Ureter (tissue), 1 donor: ENCODE measurements at places on chromosomes 2 and 18.
A peak's percentile ranks its signal among the peaks of the same experiment; 100 is the strongest.

- no peak for DNase-seq
These were observed 101.7 kb upstream of the ZNF521 start for GRCh38 chr18:25453556-25454269.

DNA sequence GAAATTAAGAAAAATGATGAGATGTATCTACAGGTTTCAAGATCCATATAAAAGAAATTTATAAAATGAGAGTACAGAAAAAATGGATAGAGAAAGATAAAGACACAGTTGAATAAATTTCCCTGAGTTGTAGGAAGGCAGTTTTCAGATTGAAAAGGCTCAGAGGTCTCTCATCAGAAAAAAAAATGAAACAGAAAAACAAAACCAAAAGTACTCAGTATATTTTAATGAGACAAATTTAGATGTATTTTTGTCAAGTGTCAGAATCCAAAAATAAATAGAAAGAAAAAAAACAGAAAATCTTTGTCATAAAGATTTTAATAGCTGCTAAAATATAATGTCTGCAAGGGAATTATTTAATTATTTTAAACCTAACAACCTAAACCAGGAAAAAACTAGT lies 520.5 kb downstream of the KCNJ3 start:
- no peak for DNase-seq

GRCh38 chr2:230783101-230783500 lies 70.5 kb downstream of the CAB39 start:
- DNase-seq, result no peak

GRCh38 chr2:217943446-217944321 lies 59.1 kb downstream of the TNS1 start:
- DNase-seq, result peak; percentile 87

- no peak for DNase-seq
These were observed 218.6 kb downstream of the DYM start for GRCh38 chr18:49241852-49242251.

DNA sequence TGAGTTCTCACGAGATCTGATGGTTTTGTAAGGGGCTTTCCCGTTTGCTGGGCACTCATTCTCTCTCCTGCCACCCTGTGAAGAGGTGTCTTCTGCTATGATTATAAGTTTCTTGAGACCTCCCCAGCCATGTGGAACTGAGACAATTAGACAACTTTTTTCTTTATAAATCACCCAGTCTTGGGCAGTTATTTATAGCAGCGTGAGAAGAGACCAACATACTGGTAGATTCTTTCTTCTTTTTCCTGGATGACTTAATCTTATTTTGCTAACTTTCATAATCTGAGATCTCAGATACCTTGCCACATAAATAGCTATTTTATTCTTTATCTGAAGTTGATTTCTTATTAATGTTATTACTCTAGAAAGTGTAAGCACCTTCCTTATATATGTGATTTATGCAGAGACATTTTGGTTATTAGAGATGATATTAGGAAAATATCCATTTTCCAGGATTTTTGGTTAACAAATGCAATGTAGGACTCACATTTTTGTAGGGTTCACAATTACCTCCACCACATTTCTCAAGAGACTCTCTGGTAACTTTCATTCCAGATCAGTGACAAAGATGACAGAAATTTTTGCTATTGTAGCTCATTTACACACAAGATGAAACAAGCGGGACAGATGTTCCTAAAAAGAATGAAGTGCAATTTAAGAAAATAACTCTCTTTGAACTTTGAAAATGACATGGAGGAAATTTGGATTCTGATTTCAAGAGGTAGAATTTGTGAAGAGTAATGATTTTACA lies 97.9 kb upstream of the RND3 start:
- no peak for DNase-seq

GRCh38 chr18:24014062-24014985 lies at the start of gene TTC39C:
TTC39C (plus strand) TSS chr18:24014754; CDS start chr18:24014872, 118 bp downstream.
- DNase-seq, result peak; percentile 81

GRCh38 chr2:126653109-126653508 lies 2.8 kb upstream of the GYPC start:
- no peak for DNase-seq

- no peak for DNase-seq
These were observed 43.9 kb downstream of the CLIP4 start for GRCh38 chr2:29159125-29159524.

- no peak for DNase-seq
These were observed 97.4 kb downstream of the ZNF516 start for GRCh38 chr18:76397631-76398030.

- DNase-seq, result no peak
These were observed 218.6 kb downstream of the IRS1 start for GRCh38 chr2:226581004-226581403.

DNA sequence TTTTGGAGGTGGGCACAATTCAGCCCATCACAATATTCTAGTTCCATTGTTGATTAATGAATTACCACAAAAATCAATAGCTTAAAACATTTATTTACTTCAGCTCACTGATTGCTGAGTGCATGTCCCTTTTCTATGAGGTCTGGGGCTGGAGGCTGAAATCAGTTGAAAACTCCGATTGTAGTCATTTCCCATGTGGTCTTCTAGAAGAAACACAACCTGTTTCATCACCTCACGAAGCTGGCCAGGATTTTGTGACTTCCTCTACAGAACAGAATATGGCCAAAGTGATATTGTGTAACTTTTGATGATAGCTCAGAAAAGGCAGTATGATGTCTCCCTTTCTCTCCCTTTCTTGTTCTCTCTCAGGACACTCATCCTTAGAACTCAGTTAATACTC lies 44.1 kb upstream of the CYRIA start:
- DNase-seq, result no peak

DNA sequence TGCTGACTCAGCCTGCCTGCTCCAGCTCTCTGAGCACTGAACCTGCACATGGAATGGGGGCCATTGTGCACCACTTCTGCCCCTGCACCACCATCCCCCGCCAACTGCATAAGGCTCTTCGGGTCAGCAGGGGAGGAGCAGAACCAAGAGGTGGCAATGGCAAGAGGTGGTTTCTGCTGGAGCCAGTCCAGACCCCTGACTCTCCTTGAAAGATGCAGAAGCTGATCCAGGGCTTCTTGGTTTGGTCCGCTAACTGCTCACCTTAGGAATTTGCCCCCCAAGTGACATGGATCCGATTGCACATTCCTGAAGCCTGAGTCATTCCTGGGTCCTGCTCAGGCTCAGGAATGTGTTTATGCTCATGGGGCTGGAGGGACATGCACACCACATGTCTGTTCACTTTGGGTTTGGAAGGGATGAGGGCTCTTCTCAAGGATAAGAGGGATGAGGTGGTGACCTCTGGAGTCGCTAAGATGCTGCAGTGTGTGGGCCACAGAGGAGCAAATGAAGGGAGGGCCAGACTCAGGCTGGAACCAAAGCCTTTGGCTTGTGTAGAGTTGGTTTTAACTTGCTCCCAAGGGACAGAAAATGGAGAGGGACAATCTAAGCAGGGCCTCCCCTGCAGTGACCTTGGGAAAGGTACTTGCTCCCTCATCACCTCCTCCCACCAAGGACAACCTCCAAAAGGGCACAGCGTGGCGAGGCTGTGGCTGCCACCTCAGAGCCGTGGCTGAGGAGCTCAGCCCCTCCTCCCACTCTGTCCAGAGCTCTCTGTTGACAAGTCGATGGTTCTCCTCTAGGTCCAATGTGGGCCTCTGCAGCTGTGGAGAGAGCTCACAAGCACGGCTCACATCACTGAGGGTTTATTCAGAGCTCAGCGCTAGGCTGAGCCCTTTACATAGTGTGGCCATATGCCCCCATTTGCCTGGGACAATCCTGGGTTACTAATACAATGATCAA lies 66.2 kb downstream of the HS1BP3 start:
- no peak for DNase-seq

DNA sequence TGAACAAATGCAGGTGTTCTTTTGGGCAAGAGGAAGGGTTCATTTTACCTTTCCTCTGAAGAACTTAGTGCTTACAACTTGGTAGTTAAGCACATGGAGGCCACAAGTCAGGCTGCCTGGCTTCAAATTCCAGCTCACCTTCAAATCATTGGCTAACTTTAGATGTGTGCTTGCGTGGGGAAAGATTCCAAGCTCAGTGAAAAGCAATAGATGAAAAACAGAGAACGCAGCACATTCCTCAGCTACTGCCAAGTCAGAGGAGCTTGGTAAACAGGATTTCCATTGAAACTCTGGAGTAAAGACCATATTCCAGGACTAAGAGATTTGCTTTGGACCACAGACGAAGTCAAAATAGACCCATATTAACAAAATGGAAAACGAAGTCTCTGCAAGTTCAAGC lies 96.3 kb upstream of the ASB18 start:
- no peak for DNase-seq

DNA sequence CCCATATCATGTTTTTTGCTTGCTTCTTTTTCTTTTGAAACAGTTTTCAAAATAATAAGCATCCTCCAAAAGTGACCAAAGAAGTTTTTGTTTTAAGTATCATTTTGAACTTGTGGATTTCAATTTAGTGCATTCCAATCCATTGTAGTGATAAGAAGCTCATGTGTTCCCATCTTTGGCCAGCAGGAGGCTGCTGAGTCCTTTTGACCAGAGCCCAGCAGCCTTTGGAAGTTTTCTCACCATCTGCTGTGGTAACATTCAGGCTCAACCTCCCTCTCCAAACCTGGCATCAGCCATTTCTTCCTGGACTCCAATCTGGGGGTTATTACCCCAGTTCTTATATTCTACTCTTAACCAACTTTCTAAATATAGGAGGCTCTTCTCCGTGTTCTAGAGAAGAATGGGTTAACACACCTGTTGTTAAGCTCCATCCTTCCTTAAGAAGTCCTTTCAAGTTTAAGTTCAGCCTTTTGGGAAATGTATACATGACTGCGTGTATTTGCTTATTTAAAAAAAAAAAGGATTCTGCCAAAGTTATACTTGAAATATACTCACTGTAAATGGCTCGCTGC lies 39.0 kb upstream of the MAL start:
- DNase-seq, result no peak

DNA sequence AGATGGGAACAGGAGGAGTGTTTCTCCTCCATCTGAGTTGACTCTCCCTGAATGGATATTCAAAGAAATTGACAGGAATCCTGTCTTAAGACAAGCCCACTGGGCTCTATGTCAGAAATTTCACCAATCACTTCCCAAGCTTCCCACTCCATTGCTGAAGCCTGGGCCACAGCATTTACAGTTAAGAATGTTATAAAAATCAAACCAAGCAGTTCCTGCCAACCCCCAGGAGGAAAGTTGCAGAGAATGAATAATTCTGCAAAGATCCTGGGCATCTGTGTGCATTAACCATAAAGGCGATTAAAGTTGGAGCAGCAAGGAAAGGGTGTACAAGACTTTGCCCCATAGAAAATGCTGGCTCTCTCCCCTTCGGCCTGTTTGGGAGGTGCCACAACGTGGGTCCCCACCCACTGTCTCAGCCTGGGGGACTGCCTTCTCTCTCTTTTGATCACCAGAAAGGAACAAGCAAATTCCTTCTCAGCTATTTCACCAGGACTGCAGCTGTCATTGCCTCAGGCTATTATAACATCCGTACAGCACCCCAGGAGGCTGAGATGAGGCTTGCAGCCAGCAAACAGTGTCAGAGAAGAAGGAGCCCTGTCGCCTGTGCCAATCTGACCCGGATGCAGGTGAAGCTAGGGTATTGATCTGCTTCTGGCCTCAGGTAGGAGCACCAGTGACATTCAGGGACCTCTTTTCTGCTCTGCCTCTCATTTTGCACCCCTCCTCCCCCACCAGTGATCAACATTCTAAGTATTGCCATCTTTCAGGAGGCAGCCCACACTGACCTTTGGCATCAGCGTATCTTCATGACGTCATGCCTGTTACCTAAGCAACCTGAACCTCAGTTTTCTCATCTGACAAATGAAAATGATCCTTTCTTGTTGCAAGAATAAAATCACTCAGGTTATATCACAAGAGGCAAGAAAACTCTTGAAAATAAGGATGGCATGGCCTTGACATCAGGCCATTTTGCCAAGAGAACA lies 219.0 kb downstream of the SH3BP4 start:
- no peak for DNase-seq

GRCh38 chr2:240640939-240641338 lies 15.7 kb downstream of the GPR35 start:
- DNase-seq, result peak; percentile 43

DNA sequence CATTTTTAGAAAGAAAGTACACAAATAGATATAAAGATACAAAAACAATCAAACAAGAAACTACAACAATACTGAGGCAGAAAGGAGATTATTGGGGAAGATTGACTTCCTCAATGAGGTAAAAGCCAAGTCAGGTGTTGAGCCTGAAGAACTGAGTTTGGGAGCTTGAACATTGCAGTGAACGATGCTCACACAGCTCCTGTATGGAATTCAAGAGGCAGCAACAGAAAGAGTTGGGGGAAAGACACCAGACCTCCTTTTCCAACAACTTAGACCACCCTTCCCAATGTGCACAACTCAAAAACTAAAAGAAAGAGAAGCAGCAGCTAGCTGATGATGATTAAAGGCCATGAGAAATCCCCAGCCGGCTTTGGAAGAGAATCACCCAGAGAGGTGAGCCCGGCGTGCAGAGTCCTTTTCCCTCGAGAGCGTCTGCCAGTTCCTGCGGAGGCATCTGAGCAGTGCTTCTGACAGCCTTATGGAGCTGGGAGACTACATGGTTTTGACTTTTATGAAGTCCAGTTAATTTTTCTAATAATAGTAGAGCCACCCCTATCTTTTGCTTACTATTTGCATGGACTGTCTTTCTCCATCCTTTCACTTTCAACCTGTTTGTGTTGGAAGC lies 106.9 kb upstream of the RFX8 start:
- DNase-seq, result no peak

DNA sequence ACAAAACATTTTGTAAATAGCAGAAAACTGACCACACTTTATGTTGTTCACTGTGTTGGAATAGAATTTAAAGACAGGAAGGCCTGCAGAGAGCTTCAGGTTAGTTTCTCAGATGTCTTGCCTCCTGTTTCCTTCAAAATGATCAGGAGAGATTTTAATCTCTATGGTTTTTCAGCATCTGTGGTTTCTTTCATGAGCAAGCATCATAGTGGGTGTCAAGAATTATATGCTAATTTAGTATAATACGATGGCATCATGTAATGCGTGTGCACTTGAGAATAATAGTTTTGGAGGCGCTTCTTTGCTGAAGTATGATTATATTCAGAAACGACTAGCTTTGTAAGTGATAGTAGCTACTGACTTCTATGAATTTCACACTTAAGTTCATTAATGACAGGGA lies 149.9 kb downstream of the PLCL1 start:
- DNase-seq, result no peak

DNA sequence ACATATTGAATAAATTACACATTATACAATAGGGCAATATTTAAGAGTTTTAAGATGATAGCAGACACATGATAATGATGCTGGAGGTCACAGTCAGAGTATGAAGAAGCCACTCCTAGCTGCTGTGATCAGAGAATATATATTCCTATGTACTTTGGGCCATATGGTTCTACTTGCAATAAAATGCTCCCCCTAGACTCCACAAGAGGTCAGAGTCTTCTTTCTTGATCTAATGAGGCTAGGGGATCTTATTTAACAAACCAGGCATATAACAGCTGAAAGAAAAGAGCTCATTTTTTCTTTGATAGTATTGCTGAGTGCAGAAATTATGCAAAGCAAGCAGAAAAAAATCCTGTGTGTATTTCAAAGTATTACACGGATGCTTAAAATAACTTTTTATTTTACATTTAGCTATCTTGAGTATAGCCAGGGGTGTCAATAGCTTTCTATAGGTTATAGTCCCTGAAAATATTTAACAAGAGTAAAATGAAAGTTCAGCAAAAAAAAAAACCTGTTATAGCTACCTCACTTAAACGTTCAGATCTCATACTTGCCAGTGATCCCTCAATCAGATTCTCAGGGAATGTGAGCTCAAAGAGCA lies 748.7 kb upstream of the CHAC2 start:
- no peak for DNase-seq

GRCh38 chr2:107358362-107358761 lies 468.3 kb upstream of the RGPD4 start:
- DNase-seq, result no peak
